T-helper 9 cell (primary cell): ENCODE measurements at places on chromosomes 5 and 9.

- DNase-seq: peak; percentile 51
These were observed 849 bp upstream of the RGMB start for GRCh38 chr5:98772415-98773213.

GRCh38 chr9:118510711-118511110, 806.5 kb downstream of the TLR4 start:
- DNase-seq: no peak

DNA sequence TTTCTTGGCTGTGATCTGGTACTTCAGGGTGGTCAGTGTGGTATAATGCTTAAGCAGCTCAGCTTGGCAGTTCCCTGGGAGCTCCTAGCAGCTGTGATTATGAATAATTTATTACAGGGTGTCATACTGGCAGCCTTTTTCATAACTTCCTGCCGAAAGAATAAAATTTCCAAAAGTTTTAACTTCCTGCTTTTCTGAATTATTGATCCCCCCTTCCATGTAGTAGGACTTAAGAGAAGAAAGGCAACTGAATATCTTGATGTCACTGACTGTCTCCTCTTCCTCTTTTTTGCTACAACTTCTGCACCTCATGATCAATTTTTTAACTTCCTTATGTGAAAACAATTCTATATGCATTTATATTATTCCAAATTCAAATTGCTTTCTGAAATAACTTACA, 74.3 kb upstream of the SPEF2 start:
- no peak for DNase-seq

GRCh38 chr9:16245756-16246440, 624.6 kb downstream of the BNC2 start:
- no peak for DNase-seq

DNA sequence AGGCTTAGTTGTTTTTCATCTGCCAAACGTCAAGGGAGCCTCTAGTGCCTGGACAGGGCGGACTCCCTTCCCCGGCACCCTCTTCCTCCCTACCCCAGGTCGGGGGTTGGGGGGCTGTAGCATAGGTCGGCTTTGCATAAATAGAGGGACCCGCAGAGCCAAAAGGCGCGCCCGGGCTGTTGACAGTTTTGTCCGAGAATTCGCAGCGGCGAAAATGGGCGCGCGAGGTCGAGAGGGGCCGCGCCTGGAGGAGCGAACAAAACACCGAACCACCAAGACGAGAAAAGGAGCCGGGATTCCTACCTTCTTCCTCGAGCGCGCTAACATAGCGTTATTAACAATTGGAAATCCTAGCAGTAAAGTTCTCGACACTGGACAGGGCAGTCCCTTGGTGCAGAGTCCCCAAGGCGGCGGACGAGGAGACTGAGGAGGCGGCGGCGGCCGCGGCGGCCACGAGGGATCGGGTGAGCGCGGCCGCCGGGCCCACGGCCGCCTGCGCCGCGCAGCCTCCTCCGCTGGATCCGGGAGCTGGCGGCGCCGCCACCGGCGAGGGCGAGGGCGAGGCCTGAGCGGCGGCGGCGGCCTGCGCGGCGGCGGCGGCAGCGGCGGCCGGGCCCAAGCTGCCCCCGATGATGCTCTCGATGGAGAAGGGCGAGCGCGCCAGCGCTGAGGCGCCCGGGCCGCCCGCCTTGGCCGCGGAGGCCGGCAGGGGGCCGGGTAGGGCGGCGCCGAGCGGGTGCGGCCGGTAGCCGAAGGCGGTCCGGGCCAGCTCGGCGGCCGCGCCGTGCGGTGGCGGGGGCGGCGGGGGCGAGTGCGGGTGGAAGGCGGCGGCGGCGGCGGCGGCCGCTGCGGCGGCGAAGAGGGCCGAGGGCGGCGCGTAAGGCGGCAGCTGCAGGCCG, 1.7 kb downstream of the FOXD1 start:
- no peak for DNase-seq

GRCh38 chr5:145237843-145238242, 597.3 kb downstream of the PRELID2 start:
- no peak for DNase-seq

DNA sequence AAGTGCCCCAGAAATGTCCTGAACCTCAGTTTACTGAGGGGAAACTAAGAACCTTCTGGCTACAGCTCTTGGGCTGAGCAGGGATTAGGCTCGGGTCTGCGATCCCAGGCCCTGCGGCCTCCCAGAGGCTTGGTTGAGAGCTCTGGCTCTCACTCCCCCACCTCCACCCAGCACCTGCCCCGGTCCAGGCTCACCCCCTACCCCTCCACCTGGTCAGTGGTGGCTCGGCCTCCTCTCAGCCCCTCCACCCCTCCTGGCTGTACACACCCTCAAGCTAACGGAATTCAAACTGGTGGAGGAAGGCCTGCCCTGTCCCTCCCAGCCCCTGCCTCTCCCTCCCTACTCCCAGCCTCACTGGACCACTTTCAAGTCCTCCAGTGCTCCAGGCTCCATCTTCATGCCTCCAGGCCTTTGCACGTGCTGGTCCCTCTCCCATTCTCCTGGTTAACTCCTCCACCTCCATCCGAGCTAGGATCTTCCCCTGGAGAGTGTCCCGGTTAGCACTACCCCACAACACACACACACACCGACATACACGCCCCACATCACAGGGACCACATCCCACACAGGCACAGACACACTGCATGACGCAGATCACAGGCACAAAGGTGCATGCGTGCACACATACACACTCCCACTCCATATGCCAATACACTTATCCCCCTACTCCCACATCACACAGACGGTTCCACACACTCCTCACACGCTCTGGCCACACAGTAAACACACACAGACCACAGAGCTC, 130.9 kb downstream of the C9orf50 start:
- DNase-seq: peak; percentile 65

DNA sequence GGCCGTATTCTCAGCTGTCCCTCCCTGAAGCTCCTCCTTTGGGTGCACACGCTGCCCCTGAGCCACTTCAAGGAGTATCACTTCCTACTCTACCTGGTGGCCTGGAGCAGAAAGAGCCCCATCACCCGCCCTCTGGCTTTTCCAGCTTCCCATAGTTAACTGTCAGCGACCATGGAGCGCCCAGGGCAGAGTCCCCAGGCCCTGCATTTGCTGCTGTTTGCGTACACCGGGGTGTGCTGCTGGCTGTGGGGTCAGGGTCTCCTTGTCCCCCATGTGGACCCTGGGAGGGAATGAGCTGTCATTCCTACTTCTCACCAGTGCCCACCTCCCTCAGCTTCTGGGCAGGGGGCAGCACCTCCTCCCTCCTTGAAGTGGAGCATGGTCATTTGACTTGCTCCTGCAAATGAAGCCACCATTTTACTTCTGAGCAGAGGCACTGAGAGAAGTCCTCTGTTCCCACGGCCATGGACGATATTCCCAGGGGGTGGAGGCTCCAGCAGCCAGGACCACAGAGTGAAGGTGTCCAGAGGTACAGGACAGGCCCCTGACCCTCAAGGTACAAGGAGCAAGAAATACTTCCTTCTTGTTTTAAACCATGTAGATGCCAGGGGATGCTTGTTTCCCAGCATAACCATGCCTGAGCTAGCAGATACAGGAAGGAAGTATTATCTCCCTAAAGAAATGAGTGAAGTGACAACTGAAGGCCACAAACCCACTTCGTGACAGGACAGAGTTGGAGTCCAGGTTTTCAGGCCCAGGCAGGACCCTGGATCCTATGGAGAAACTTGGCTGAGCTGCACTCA, 40.6 kb upstream of the COL5A1 start:
- no peak for DNase-seq

- DNase-seq: no peak
These were observed 85.2 kb upstream of the KLF9 start for GRCh38 chr9:70499621-70500020.

DNA sequence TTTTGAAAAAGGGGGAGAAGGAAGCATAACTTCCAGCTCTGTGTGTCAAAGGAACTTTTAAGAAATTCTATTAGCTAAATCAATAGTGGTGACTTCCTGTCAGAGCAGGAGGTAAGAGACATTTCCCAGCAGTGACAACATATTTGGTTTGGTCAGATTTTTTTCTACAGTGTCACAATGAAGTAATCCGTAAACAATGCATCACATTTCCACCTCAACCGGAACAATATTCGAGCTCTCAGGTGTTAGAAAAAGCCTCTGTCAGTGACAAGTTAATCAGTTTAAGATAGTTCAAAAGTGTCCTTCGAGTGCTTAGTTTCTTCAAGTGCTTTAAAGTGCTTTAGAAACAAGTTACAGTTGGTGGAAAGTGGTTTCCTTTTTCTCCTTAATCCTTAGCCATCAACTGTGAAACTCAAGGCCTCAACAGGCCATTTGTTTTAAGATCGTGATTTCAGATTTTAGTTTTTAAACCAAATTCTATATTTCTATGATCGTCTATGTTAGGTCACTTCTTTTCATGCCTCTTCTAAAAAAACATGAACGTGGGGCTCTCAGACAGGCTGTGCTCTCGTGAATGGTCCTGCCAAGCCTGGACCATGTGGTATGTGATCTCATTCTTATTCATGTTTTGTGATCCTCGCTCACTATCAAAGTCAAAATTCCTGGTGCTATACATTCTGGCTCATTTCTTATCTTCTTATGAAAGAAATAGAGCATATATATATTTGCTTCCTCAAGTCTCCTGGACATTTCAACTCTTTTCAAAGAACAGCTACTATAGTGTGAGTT, 181.9 kb upstream of the HMHB1 start:
- DNase-seq: no peak

GRCh38 chr5:45038366-45038987, 229.7 kb downstream of the MRPS30 start:
- no peak for DNase-seq

DNA sequence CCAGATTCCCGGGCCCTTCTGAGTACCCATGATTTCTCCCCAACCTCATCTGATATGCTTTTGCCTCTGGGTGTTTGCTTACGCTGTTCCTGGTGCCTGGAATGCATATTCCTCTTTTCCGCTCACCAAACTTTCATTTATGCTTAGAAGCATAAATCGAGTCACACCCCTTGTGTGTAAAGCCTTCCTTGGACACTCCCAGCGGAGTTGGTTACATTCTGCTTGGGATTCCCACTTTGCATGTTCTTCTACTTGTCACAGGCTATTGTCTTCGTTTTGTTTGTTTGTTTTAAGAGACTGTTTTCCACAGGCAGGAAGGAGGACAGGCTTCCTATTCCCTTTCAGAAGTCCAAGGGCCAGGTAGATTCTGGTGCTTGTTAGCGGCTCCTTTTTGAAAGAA, 76.5 kb downstream of the SEC61B start:
- no peak for DNase-seq

DNA sequence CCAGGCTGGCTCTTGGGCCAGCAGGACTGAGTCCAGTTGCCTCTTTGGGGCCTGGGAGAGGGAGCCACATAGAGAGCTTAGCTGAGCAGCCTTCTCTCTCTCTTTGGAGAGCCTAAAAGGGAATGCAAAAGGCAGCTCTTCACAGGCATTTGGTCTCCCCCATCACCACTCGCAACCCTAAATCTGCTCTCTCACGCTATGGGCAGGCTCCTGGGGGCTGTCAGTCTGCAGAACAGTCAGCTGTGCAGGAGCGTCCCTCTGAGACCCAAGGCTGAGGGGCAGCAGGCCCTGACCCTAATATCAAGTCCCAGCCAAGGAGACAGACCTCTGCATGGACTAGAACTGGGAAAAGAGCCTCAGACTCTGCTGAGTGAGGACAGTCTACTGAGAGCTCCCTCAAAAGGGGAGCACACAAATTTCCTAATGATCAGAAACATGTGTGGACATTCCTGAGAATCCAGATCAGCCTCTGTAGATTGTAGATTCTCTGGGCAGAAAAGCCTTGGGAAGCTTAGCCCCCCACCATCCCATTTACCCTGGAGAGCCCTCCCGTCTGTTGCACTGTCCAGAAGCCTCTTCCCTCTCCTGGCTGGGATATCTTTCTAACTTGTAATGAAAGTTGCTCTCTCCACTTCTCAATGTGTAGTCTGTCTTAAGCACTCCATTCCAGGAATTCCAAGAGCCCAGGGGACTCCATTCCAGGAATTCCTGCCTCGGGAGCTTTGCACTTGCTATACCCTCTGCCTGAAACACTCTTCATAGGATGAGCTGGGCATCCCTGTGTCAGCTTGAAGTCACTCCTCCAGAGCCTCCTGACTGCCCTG, 79.4 kb downstream of the FAM114A2 start:
- DNase-seq: no peak

- DNase-seq: no peak
These were observed 112.5 kb upstream of the GAS1 start for GRCh38 chr9:87059772-87060171.

GRCh38 chr9:113570106-113570505, 106.6 kb downstream of the RGS3 start:
- DNase-seq: no peak

GRCh38 chr9:13070612-13071595, 208.6 kb downstream of the MPDZ start:
- no peak for DNase-seq

DNA sequence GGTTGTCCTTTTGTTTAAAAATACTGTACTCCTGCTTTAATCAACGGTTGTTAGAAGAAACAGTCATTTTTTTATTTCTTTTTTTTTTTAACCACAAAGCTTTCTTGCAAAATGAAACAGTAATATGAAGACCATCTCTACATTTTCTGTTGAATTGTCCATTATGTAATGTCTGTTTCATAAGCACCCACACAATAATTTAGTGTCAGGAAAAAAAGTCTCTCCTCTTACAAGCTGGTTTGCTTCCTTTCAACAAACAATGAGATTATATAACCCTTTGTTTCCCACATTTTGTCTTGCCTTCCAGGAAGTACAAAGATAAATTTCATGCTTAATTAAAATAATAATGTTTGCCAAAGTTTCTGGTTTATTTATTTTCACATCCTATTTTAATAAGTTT, 16.7 kb downstream of the CTNNAL1 start:
- DNase-seq: no peak

DNA sequence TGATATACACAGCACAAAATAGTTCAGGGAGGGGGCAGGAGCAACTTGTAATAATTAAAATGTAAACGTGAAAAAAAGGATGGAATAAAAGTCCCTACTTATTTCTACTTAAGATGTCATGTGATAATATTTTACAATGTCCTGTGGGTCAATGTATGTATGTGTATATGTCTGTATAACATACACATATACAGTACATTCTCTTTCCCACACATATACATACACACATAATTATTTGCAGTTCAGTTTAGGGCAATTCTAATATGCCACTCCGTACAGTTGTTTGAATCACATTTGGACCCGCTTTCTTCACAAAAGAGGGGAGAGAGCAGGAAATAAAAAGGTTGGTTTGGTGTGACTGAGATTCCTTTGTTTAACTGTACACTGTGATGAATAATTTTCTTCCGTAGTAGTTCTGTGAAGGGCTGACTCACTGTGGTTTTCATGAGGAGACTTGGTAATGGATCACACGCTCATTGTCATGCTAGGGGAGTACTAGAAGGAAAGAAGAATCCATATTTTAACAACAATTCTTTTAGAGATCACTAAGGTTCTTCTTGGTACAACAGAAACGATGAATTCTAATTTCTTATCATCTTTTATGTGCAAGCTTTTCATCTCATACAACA, 26.2 kb upstream of the ACOT12 start:
- DNase-seq: no peak

GRCh38 chr9:88747768-88748167, 212.8 kb downstream of the NXNL2 start:
- no peak for DNase-seq

- DNase-seq: no peak
These were observed 5.7 kb downstream of the HBEGF start for GRCh38 chr5:140340605-140341121.

- no peak for DNase-seq
These were observed 307.7 kb upstream of the ZNF608 start for GRCh38 chr5:125054146-125054545.

- DNase-seq: peak; percentile 10
These were observed 50.1 kb upstream of the TTC39B start for GRCh38 chr9:15357050-15357653.

- no peak for DNase-seq
These were observed 7.4 kb upstream of the CDC42SE2 start for GRCh38 chr5:131256507-131256823.
